Gastroesophageal sphincter (tissue), 4 donors: ENCODE measurements at places on chromosomes 11 and 22. TPM values are rescaled to one million over a fixed set of nuclear protein-coding genes. Genes with fewer than 3 reads are reported as not detected.

- H3K4me1 ChIP-seq = no peaks in the 10 kb centered on the region
- no peak overlapping the region for H3K4me3 ChIP-seq
- peaks cover 31% of the 10 kb centered on the region for H3K27me3 ChIP-seq
- no peak for ATAC-seq
- H3K27ac ChIP-seq = no peak overlapping the region
- no peaks in the 10 kb centered on the region for H3K36me3 ChIP-seq
Observed at GRCh38 chr11:1778141-1778911, 14.6 kb upstream of the CTSD start.

The PGA5 gene
- not detected for total RNA-seq

The SCT gene
- total RNA-seq = not detected

GRCh38 chr11:2315395-2316168 lies 13.8 kb downstream of the TSPAN32 start:
- no peaks in the 10 kb centered on the region for H3K36me3 ChIP-seq
- peak overlapping the region; percentile 41 for H3K27ac ChIP-seq
- peak overlapping the region; percentile 28 for H3K4me3 ChIP-seq
- H3K4me1 ChIP-seq = no peaks in the 10 kb centered on the region

DNA sequence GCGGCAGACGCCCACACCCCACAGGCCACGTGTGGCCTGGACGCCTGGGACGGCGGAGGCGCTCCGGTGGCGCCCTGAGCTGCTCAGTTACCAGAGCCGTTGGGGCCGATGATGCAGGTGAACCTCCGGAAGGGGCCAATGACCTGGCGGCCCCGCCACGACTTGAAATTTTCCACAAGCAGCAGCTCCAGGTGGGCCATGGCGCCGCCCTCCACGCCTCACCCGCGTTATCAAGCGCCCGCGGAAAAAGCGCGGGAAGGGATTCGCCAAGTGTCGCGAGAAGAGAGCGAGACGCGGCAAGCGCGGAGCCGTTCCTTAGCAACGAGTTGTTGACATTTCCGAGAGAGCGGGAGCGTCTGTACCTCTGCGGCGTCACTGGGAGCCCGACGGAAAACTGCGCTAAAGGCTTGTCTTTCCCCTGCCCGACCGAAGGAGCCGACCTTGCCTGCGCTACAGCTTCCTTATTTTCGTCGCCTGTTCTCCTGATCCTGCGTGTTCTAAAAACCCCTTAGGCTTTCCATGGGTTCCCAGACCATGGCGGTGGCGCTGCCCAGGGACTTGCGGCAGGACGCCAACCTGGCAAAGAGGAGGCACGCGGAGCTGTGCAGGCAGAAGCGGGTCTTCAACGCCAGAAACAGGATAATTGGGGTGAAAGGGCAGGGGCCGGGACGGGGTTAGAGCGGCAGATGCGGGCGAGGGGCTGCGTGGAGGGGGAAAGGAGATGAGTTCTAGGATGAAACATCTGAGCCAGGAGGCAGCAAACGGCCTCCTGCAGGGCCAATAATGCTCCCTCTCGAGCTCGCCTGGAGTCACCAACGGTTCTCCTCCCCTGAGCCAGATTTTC lies at the start of the genes RIBC2 and SMC1B:
Gene RIBC2, plus strand, starts transcription at position 326 of the 844 bp plus-strand sequence. Its CDS starts 194 bp downstream, at position 520.
Gene SMC1B, minus strand, starts transcription at position 232 of the 844 bp plus-strand sequence. Its CDS starts 32 bp downstream, at position 200.
- ATAC-seq = peak; percentile 89
- H3K4me1 ChIP-seq = peaks cover 14% of the 10 kb centered on the region
- H3K27ac ChIP-seq = peak within 1 kb of the TSS; percentile 30
- H3K4me3 ChIP-seq = peak within 1 kb of the TSS; percentile 9
- H3K27me3 ChIP-seq = peaks cover 17% of the 10 kb centered on the region

GRCh38 chr11:125433454-125434121 lies 62.5 kb downstream of the FEZ1 start:
- H3K36me3 ChIP-seq = no peaks in the 10 kb centered on the region
- H3K27ac ChIP-seq = no peak overlapping the region
- no peaks in the 10 kb centered on the region for H3K4me1 ChIP-seq
- peak; percentile 54 for ATAC-seq
- H3K27me3 ChIP-seq = no peaks in the 10 kb centered on the region

DNA sequence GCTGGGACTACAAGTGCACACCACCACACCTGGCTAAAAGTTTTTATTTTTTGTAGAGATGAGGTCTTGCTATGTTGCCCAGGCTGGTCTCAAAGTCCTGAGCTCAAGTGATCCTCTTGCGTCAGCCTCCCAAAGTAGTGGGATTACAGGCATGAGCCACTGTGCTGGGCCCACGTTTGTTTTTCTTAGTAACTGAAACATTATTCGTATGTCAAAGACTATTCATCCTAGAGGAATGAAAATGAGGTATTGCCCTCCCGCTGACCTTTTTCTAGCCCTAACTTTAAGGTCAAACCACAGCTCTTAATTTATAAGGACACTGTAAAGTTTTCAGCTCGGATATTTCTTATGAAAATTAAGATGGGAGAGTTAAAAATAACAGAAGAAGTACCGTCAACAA lies 33.2 kb upstream of the PAX6 start:
- peaks cover 30% of the 10 kb centered on the region for H3K27me3 ChIP-seq
- H3K36me3 ChIP-seq = no peaks in the 10 kb centered on the region
- no peaks in the 10 kb centered on the region for H3K4me1 ChIP-seq
- H3K4me3 ChIP-seq = no peak overlapping the region

DNA sequence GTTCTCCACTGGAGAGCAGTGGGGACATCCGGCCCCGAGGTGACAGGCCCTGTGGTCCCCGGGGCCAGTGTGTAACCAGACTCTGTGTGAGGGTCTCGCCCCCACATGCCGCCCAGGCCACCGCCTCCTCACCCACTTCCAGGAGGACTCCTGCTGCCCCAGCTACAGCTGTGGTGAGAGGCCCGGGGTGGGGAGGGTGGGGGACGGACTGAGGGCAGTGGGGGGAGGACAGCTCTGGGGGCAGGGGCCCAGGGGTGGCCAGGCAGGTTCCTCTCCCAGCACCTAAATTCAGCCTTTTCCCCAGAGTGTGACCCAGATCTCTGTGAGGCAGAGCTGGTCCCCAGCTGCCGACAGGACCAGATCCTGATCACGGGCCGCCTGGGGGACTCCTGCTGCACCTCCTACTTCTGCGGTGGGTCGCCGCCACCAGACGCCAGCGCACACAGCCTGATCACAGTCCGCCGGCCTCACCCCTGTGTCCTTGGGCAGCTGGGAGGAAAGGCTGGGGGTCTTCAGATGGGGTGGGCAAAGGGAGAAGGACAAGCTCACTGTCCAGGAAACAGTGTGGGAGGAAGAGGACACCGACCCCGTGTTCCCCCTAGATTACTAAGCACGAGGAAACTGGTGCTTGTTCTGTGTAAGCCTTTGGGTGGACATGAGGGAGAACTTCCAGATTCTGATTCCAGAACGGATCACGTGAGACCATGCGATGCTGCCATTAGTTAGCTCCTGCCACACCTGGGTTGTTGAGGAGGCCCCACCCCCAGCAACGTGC lies 84.4 kb upstream of the MYOD1 start:
- H3K4me3 ChIP-seq = no peak overlapping the region
- peak; percentile 14 for ATAC-seq
- no peaks in the 10 kb centered on the region for H3K4me1 ChIP-seq

DNA sequence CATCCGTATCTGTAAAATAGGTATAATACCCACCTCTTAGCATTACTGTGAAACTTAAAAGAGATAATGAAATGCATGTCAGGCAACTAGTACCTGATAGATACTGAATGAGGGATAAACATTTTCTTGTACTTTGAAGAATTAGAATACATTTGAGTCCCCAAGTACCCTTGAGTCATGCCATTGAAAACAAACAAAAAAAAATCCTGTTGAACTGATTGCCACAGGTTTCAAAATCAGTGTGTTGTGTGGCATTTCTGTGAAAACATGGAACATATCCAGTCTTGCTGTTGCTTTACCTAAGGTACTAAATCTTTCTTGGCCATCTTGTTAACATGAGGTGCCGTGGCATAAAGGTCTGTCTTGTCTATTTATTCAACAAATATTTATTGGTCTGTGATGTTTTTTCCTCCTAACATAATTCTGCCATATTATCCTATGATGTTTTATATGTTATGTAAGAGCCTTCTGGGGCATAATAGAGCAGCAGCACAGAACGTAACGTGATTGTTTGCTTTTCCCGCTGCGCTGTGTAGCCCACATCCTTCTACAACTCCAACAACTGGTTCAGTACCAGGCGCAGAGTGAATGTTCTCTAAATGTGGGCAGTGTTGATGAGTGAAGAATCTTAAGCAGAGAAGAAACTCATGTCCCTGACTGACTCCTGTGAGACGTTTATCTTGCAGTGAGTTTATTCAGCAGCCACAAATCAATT lies 79.3 kb upstream of the RAB1B start:
- H3K27me3 ChIP-seq = no peaks in the 10 kb centered on the region
- ATAC-seq = no peak
- H3K4me3 ChIP-seq = no peak overlapping the region

DNA sequence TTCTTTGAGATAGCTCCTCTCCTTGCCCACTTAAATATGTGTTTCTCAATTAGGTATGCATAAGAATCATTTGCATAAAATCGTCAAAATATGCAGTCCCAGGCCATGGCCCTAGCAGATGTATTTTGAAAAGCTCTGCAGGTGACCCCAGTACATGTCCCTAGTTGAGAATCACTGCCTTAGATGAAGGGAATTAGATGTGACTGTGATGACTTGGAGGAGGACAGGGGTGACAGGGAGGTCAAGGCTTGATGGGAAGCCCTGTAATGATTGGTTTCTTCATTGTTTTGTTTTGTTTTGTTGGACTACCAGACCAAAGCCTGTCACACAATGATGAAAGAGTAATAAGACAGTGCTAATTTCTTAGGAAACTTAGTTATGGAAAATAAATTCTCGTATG lies 74.4 kb downstream of the TNRC6B start:
- H3K4me1 ChIP-seq = peaks cover 31% of the 10 kb centered on the region
- no peak for ATAC-seq
- no peak overlapping the region for H3K27ac ChIP-seq
- peaks cover 7% of the 10 kb centered on the region for H3K36me3 ChIP-seq
